ENCODE measurements at places on chromosomes 13 and 19.

- no peak for DNase-seq
Measured at GRCh38 chr19:4370418-4371041, 27.2 kb downstream of the MPND start.

GRCh38 chr13:45847554-45848224 is 3.9 kb downstream of the SIAH3 start:
- DNase-seq: no peak

DNA sequence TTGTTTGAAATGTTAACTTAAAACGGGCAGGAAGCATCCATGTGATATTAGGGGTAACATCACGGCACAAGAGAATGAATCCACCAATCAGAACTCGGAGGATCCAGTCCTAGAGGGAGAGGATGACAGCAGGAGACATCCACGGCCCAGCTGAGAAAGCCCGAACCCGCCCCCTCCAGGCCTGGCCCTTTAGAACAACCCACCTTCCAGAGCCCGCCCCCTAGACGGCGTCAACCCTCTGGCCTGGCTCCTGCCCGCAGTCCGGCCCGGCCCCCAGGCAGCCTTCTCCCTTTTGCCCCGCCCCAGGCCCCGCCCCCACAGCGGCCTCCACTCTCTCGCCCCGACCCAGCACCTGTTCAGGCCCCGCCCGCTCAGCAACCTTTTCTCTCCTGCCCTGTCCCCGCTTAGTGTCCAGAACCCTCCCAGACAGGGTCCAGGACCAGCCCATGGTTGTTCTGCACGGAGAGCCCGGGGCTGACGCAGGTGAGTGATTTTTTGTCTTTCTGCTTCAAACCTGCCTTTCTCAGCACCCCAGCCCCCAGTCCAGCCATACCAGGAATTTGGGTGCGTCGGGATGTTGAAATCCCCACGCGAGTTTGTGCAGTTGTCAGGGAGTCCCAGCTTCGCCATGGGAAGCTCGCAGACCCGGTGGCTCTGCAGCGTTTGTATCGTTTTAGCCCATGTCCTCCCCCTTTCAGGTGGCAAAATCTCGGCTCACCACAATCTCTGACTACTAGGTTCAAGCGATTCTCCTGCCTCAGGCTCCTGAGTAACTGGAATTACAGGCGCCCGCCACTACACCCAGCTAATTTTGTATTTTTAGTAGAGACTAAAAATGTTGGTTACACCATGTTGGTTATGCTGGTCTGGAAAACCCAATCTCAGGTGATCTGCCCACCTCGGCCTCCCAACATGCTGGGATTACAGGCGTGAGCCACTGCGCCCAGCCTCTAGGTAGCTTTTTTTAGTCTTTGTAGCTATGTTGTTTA is 16.1 kb downstream of the ZNF816 start:
- no peak for DNase-seq

DNA sequence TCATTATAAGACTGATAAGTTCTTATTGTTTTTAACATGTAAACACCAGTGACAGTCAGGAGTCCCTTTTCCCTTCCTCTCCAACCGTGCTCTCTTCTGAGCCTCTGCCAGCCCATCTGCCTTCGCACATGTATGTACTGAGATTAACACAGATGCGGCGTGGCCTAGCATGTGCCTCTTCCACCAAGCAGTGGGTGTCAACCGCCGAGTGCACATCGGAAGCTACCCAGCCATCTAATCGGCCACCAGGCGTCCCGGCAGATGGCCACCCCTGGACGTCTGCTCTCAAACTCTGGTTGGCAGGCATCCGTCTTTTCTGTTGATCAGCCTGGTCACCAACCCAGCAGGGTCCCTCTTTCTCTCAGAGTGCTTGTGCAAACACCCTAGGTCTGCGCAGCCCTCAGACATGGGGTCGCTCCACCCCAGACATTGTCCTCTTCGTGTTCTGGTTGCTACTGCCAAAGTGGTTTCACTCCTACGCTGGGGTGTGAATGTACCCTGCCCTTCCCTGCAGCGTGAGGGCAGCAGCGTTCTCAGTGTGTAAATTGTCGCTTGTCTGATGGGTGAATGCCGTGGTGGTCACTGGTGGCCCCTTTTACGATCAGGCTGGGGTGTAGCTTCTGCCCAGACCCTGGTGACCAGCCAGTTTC is 57.7 kb upstream of the LDLR start:
- DNase-seq: no peak

DNA sequence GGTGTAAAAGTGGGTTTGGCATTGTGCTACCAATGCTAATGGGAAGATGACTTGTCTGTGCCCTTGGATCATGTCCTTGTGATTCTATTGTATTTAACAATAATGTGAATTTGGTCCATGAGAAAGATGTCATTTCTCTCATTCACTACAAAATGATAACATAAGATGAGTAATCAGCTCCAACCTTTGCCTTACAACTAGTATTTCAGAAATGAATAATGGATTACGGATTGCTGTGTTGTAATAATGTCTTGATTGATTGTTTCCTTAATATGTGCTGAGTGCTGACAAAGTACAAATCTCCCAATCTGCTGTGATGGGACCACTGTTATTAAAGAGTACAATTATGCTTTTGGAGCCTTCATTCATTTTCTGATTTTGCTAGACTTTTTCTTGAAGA is 375.0 kb downstream of the PCDH9 start:
- no peak for DNase-seq

DNA sequence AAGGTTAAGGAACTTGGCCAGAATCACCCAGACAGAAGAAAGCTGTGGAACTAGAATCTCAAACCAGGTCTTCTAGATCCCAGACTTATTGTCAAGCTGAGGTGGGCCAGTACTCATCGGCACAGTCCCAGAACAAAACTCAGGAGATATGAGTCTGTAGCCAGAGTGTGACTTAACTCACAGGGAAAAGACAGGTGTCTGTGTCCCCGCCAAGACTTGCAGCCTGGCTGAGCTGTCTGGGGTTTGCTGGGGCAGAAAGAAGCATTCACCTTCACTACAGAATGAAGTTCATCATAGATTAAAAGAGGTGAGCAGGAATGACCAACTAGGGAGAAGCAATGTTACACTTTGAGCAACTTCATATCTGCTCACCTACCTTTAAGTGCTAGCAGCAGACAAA is 257.2 kb downstream of the FOXO1 start:
- DNase-seq: no peak

GRCh38 chr19:35154525-35155406 is at the start of gene FXYD5:
FXYD5 (plus strand) TSS chr19:35154735; CDS start chr19:35155551, 816 bp downstream.
- peak; percentile 30 for DNase-seq

- no peak for DNase-seq
Measured at GRCh38 chr13:98768522-98768921, 16.1 kb upstream of the SLC15A1 start.

DNA sequence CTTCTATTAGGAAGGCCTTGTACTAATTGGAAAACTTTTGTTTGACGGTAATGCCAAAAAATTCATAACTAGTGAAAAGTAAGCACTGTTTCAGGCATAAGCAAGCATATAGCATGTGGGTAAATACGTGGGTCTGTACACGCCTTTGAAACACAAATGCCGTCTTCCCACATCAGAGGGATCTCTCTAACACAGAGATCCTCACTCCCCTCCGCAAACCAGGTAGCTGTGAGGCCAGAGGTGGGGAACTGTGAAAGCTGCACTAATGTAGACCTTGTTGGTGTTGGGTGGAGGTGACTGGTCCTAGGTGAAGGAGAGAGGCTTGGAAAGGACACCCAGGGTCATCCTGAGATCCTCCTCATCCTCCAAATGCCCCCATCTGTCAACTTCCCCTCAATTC is 16.0 kb upstream of the POU2F2 start:
- DNase-seq: no peak

DNA sequence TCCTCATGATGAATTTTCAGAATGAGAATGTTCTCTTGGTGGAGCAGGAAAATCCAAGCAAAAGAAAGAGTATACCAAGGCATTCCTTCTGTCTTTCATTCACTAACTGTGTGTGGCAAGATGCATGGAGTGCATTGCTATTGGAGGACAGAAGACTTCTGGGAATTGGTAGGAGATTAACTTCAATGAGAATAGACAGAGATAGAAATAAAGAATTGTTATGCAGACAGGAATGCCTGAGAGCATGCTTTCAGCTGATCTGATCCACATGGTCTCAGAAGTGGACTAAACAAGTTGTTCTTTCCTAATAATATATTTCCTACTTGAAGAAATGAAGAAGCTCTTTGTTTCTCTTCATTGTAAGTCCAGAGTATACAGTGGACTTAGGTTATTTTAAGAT is 303.6 kb downstream of the MYO16 start:
- DNase-seq: no peak

DNA sequence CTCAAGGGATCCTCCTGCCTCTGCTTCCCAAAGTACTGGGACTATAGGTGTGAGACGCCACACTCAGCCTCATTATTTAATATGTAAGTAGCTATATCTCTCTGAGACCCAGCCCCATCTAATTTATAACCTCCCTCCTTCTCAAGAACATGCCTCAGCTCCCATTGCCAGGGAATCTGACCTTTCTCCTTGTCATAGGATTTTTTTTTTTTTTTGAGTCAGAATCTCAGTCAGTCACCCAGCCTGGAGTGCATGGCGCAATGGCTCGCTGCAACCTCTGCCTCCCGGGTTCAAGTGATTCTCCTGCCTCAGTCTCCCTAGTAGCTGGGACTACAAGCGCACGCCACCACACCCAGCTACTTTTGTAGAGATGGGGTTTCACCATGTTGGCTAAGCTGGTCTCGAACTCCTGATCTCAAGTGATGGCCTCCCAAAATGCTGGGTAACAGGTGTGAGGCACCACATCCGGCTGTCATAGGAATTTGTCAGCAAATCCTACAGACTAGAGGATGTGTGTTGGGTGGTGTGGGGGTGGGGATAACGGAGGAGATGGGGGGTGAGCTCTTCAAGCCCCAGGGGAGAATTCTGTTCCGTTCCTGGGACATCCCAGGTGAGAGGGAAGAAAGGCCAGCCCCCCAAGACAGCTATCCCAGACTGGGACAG is 5.1 kb upstream of the EPS8L1 start:
- DNase-seq: no peak

- no peak for DNase-seq
Measured at GRCh38 chr13:34752283-34752960, 189.6 kb upstream of the NBEA start.

DNA sequence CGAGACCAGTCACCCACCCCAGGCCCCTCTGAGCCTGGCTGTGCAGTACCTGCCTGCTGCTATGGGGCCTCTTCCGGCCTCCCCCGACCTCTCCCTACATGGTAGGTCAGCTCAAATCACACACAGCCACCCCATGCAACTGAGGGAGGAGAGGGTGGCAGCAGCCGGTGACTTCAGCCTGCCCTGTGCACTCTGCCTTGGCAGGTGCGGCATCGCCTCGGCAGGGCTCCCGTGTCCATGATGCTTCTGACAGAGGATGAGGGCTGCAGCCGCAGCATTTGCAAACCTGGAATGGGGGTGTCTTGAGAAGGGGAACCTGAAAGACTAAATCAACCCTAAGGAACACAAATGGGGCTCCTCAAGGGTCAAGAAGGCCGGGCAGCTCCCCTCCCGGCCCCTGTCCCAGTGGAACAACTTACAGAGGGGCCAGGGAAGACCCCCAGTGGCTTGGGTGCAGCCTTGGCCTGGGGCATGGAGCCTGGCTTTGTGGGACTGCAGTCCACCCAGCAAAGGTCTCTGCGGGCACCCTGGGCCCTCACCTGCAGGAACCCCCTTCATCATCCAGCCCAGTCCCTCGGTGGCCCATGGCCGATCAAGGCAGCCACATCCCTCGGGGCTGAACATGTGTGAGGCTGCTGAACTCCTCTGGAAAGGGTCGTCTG is 6.7 kb downstream of the TEX29 start:
- DNase-seq: no peak

- no peak for DNase-seq
Measured at GRCh38 chr19:50880241-50880640, 7.0 kb downstream of the KLK2 start.

DNA sequence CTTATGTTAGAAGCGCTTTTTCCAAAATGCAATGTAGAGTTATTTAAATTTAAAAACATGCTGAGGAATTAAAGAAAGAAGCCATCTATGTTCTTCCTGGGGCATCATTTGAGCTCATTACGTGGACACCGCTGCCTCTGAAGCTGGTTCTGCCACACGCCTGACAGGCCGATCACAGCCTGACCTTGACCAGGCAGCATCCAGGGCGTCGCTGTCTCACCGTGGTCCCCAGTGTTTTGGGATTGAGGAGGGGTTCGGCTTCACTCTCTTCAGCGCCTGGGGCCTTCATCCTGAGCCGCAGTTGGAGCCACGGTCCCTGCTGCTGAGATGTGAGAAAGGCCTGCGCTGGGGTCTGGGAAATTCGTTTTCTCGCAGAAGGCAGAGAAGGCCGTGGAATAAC is 64.0 kb downstream of the ATP11A start:
- no peak for DNase-seq

DNA sequence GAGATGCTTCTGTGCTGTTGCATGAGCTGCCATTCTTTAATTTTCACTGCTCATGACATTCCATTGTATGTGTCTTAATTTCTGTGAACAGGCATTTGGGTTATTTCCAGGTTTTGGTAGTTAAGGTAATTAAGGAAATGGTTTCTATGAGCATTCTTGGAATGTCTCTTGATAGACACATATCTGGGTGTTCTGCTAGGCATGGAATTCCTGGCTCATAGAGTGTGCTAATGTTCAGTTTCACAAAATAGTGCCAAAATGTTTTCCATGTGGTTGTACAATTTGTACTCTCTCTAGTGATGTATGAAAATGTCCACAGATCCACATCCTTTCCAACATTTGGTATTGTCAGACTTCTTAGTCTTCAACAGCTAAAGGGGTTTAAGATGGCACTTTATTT is 680.9 kb upstream of the SGCG start:
- DNase-seq: no peak

- DNase-seq: no peak
Measured at GRCh38 chr19:1747285-1748114, 5.8 kb upstream of the ONECUT3 start.

DNA sequence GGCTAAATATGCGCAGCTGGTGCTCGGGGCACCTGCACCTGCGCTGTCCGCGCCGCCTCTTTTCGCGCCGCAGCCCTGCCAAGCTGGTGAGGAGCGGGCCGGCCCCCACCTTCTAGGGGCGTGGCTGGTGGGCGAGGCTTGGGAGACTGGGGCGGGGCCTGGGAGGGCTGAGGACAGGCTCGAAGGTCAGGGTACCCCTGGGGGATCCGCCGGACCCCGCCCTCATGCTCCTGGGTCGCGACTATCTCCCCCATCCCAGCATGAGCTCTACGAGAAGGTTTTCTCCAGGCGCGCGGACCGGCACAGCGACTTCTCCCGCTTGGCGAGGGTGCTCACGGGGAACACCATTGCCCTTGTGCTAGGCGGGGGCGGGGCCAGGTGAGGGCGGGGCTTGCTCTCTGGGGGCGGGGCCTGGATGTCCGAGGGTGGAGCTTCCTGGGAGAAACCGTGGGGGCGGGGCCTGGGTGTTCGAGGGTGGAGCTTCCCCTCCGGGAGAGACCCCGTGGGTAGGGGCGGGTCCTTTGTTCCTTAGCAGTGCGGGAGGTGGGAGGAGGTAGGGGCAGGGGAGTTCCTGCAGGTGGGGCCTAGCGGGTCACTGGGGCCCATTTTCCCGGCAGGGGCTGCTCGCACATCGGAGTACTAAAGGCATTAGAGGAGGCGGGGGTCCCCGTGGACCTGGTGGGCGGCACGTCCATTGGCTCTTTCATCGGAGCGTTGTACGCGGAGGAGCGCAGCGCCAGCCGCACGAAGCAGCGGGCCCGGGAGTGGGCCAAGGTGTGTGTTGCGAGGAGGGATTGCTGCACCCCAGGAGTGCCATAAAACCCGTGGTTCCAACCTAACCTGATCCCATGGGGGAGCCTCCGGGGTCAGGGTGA is 19.7 kb downstream of the PNPLA6 start:
- no peak for DNase-seq

Data from NCI-H460 (cell line).